Foreskin melanocyte (primary cell): ENCODE measurements at places on chromosomes 4 and X.

DNA sequence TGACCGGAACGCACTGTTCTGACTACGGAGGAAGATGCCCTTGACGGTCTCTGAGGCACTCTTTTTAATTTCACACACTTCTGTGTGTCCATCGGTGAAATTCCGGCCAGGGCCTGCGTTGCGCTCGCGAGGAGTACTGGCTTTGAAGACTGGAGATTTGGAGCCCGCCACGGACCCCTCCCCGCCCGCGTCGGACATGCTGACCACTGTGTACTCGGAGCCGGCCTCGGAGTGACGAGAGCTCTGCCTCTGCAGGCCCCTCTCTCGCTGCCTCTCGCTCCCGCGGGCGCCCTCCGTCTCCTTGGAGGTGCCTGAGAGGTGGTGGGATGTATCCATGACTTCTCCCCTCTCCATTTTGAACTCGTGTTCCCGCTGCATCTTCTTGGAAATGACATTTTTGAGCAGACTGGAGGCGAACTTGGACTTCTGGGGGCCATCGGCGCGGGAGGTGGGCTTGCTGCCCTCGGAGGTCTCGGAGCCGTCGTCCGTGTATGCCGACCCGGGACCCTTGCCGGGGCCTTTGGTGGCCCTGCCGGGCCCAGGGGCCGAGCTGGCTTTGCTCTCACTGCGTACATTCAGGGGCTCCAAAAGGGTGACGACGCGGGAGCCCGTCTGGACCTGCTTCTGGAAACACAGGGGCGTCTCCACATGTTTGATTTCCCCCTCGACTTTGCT, 5.7 kb downstream of the C4orf54 start:
- no peak for DNase-seq

- DNase-seq: no peak
Observed at GRCh38 chr4:77593101-77593500, 12.5 kb upstream of the CXCL13 start.

DNA sequence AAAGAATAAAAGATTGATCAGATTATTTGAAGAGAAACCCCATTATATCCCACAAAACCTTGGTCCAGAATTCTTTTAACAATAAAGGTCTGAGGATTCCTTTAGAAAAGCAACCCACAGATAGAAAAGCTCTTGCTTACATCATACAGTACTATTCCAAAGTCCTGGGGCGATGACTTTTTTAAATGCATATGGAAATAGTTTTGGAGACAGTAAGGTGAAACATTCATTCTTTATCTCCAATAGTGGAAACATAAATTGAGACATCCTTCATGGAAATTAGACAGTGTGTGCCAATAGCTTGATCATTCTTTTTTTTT, 85.7 kb upstream of the UCP1 start:
- no peak for DNase-seq

DNA sequence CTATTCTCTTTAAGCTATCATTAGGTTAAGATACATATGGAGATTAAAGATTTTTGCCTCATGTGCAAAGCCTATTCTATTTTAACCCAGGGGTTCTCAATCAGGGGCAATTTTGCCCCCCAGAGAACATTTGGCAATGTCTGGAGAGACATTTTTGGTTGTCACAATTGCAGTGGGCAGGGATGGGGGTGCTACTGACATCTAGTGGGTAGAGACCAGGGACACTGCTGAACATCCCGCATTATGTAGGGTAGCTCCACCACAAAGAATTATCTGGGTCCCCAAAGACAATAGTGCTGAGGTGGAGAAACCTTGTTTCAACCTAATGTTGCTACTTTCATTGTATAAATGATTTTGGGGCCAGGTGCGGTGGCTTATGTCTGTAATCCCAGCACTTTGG, 13.2 kb upstream of the CA5B start:
- no peak for DNase-seq

- no peak for DNase-seq
Observed at GRCh38 chr4:163492951-163493504, 1.5 kb upstream of the TMA16 start.

DNA sequence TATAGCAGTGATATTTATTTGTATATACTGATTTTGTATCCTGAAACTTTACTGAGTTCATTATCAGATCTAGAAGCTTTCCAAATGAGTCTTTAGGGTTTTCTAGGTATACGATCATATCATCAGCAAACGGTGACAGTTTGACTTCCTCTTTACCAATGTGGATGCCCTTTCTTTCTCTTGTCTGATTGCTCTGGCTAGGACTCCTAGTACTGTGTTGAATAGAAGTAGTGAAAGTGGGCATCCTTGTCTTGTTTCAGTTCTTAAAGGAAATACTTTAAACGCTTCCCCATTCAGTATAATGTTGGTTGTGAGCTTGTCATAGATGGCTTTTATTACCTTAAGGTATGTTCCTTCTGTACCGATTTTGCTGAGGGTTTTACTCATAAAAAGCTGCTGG, 37.5 kb downstream of the CBR4 start:
- no peak for DNase-seq

DNA sequence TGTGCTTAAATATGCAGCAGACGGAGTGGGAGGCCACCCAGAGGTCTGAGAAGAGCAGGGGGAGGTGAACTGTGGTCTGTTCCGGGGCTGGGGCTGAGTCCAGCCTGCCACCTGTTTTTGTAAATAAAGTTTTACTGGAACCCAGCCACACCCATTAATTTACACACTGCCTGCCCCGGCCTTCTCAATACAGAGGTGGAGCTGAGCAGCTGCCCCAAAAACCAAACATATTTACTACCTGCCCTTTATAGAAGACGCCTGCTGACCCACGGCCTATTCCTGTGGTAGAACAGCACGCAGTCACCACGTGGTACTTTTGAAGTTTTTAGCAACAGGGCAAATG, 45.9 kb downstream of the FGFRL1 start:
- DNase-seq: no peak

GRCh38 chr4:20095805-20096541, 155.7 kb upstream of the SLIT2 start:
- no peak for DNase-seq

GRCh38 chrX:124010566-124010965, 49.1 kb downstream of the STAG2 start:
- DNase-seq: no peak

DNA sequence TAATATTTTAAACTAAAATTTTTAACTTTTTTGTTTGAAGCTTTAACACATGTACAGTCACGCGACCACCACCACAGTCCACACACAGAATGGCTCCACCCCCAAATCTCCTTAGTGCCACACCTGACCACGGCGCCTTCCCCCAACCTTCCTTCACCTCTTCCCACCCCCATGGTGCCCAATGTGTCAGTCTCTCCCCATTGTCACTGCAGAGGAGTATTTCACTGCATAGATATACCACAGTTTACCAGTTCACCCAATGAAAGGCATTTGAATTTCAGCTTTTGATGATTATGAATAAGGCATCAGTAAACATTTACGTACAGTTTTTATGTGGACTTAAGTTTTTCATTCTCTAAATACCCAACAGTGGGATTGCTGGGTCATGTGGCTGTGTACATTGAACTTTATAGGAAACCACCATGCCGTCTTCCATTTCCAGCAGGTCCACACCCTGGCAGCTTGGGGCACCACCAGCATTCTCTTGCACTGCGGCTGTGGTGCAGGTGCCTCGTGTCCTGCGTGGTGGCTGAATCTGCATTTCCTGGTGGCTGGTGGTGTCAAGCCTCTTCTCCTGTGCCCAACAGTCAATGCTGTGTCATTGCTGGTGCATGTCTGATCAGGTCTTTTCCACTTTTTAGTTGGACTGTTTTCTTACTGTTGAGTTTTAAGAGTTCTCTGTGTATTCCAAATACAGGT, 49.0 kb downstream of the CPLX1 start:
- DNase-seq: no peak

- DNase-seq: no peak
Observed at GRCh38 chr4:77044461-77045150, 31.2 kb downstream of the CCNI start.
